ENCODE measurements at places on chromosomes 1 and 21.

DNA sequence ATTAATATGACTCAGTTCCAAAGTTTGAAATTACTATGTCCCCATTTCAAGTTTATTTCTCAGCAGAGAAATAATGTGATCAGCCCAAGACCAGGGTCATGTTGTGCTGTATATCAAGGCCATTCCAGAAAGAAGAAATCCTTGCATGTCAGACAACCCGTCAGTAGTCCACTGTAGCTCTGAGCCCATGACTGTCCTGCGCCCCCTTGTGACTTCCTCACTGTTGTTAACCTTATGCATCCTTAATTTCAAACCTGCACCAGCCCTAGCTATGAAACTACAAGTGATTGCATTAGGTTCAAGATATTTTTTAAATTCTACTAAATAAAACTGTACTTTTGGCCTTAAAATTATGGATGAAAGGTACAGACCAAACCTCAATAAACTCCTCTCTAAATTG, 133.0 kb downstream of the LRRC7 start:
- DNase-seq = no peak

DNA sequence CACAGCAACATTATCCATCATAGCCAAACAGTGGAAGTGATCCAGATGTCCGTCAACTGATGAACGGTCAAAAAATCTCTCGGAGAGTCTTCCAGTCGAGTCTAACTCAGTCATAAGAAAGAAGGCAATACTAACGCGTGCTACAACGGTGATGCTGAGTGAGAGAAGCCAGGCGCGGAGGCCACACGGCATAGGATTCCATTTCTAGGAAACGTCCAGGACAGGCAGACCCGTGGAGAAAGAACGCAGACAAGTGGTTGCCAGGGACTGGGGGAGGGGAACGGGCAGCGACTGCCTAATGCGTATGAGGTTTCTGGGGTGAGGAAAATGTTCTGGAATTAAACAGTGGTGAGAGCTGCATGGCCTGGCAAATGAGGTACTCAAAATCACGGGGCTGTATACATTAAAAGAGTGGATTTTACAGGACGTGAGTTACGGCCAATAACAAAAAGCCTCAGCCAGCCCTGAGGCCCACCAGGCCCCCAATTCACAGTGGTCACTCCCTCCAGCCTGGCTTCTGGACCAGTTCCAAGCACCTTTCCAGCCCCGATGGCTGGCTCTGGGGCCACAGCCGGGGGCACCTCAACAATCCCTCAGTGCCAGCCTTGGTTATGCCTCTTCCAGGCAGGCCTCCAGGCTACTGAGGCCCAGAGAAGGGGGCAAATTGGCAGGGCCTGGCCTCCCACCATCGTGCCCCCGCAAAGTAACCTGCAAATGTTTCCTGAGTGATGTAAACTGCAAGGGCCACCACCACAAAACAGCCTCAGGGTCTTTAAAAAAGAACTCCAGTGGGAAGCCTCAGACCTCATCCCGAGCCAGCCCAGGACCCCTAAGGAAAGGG, 3.4 kb downstream of the WNT9A start:
- DNase-seq = no peak

DNA sequence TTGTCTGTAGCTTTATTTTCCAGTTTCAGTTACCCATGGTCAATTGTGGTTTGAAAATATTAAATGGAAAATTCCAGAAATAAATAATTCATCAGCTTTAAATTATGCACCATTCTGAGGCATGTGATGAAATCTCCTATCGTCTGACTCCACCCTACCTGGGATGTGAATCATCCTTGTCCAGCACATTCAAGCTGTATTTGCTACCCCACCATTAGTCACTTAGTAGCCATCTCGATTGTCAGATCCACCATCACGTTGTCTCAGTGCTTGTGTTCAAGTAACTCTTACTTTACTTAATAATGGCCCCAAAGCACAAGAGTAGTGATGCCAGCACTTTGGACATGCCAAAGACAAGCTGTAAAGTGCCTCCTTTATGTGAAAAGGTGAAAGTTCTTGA, 4.0 kb downstream of the STPG1 start:
- no peak for DNase-seq

DNA sequence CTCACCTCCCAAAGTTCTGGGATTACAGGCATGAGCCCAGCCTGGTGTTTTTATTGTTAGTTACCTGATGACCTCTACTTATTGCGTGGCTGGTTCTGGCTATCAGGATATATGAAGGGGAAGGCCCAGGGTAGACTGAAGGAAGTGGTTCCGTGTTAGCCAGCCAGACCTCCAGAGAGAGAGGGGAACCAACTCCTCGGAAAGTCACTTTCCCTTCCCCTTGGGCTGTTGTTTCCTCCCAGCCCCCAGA, 2.5 kb upstream of the RCSD1 start:
- DNase-seq = no peak

DNA sequence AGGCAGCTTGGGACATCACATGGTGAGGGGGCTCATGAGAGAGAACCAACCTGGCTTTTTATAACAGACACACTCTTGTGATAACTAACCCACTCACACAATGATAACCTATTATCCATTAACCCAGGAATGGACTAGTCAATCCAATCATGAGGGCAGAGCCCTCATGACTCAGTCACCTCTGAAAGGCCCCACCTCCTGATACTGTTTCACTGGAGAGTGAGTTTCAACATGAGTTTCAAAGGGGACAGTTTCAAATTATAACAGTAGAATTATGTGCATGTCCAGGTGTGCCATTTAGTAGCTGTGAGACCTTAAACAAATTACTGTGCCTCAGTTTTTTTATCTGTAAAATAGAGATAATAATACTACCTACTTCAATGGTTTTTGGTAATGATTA, 47.6 kb upstream of the PPP2R5A start:
- DNase-seq = peak; percentile 45

DNA sequence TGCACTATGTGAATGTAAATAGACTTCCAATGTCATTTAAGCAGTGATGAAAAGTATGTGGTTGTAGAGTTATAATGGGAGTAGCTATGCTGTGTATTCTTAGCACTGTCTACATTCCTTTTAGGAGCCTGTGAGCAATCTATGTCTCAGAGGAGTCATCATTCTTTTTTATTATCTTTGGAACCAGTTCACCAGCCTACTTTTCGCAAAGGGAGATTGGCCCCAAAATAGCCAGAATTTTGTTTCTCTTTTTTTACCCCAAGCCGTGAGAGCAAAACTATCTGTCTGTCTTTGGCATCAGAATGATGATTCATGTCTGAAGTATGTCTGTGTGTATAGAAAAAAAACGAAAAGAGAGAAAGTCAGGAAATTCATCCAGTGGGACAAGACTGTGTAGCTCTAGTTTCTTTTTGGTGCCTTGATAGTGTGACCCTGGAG, 44.2 kb downstream of the OSBPL9 start:
- no peak for DNase-seq

- no peak for DNase-seq
These were observed 7.4 kb downstream of the SLC26A9 start for GRCh38 chr1:205935869-205936268.

GRCh38 chr1:53267761-53268160, 29.4 kb upstream of the MAGOH start:
- DNase-seq = no peak

GRCh38 chr1:64516301-64516700, 46.4 kb downstream of the CACHD1 start:
- no peak for DNase-seq

DNA sequence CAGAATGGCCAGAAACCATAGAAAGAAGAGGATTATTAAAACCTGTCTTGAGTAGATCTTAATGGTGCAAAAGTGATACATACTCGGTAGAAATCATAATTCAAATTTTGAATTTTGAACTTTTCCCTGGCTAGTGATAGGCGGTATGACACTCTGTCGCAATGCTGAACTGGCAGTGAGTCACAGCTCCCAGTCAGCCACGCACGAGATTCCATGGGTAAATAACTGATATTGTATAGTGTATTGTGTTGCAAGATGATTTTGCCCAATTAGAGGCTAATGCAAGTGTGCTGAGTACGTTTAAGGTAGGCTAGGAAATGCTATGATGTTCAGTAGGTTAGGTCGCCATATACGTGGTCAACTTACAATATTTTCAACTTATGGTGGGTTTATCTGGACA, 207.0 kb downstream of the SIPA1L2 start:
- DNase-seq = no peak

DNA sequence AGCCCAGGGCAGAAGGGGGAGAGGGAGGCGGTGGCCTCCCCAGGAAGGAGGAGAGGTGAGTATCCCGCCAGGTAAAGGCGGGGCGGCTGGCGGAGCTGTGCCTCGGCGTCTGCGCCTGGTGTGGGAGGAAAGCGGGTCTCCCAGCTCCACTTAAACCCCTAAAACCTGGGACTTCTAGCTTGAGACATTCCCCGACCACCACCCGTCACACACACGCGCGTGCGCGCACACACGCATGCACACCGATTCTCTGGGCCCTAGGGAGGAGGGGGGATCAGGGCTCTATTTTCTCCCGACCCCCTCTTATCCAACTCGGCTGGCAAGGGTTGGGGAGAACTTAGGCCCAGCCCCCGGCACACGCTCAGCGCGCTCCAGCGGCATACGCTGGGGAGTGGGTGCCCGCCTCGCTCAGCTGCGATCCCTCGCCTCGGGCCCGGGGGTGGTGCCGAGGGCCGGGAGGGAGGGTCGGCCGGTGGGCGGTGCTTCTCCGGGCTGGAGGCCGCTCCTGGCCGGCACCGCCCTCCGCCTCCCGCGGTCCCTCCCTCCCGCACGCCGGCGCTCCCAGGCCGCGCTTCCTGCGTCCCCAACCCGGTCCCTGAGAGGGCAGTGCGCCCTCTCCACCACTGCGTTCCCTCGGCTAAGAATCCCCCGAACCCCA, at the start of gene TMEM51:
TSS of gene TMEM51 (plus strand) at position 564 of the 658 bp plus-strand sequence. CDS start 61,341 bp downstream, outside the sequence.
- DNase-seq = peak; percentile 45

GRCh38 chr1:152645146-152645545, 18.0 kb upstream of the LCE2D start:
- DNase-seq = no peak

- DNase-seq = no peak
These were observed 54.8 kb downstream of the SIPA1L2 start for GRCh38 chr1:232574889-232575762.

DNA sequence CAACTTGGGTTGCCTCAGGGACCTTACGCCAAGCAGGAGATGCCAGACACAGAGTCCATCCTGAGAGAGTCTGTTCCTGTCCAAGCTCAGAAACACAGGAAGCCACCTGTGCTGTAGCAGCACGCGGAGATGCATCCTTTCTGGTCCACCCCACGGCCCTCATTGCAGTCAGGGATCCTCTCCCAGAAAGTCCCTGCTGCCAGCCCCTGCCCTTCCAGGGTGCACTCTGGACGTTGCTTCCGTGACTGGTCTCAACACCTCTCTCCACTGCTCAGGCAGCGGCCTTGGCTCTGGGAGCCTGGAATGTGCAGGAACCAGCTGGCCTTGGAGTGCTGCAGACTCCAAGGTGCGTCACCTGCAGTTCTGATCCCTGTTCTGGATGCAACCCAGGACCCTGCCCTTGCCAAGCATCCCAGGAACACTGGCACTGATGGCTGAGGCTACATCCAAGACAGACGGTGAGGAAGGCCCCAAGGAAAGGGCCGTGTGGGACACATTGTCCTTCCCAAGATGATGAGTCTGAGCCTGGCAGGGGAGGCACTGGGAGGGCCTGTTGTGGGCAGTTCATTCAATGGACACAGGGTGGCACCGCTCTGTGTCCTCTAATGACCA, 21.7 kb upstream of the COL6A1 start:
- DNase-seq = no peak

DNA sequence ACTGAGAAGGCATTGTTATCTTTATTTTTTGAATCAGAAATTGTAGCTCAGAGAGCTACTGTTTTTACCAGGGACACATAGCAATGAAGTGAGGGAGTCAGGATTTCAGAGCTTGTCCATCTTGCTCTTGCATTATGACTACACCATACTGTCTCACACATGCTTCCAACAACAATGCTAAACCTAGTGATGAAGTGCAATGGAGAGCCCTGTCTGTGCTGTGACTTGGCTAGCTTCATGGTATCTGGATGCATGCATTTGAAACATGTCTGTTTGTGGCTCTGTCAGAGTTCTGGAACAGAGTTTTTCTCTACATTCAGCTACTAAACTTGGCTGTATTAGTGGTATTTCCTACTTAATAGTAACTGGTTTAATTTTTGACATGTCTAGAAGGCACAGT, 7.0 kb downstream of the PLPPR4 start:
- DNase-seq = no peak

DNA sequence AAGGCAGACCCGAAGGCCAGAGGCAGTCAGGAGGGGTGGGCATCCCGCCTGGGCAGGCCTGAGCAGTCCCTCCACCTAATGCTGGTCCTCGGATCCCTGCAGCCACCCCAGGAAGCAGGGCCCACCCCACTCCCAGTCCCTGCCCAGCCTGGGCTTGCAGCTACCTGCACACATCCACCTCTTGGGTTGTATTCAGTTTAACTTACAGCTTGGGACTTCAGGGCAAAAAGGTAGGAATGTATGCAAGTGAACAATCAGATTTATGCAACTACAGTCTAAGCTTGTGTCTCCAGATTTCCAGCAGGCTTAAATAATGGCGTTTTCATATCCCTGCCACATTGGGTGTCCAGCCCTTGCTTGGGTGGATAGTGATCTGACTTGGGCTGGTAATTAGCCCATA, 17.4 kb downstream of the LDLRAP1 start:
- no peak for DNase-seq

DNA sequence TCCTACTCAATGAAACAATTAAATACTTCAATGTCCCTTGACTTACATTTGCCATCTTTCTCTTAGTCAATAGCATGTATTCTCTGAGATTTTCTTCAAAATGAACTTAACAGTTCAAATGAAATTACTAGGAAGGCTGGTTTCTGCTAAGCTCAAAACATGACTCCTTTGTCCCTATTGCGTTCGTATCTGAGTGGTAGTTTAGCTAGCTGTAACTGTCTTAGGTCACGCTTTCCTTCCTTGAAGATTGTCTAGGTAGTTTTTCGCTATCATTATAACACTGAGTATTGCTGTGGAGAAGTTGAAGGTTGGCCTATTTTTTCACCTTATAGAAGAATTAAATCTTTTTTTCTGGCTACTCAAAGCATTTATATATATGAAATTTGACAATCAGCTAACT, 1535.2 kb downstream of the PLA2G4A start:
- DNase-seq = no peak

- DNase-seq = peak; percentile 18
These were observed 661.5 kb upstream of the ADGRL4 start for GRCh38 chr1:79667848-79668696.
